Right lobe of liver (tissue), 6 donors: ENCODE measurements at places on chromosomes 3 and 15.

DNA sequence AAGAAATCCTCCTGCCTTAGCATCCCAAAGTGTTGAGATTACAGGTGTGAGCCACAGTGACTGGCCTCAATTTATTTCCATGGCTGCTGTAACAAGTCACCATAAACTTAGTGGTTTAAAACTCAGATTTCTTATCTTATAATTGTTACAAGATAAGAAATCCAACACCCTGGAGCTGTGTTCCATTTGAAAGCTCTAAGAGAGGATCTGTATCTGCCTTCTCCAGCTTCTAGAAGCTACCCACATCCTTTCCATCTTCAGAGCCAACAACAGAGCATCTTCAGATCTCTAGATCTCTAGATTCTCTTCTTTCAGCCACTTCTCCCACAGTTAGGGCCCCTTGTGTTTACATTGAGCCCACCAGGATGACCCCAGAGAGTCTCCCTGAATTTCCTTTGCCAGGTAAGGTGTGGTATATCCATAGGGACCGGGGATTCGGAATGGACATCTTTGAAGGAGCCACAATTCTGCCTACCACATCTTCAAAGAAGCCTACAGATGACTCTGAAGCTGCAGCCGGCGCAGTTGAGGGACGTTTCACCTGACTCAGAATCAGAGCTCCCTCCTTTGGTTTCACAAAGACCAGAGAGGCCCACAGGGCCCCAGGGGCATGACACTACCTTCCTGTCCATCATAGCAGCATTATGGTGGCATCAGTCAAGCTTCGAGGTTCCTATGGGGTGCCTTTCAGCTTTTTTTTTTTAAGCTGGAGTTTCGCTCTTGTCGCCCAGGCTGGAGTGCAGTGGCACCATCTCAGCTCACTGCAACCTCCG, 87.0 kb upstream of the IGF1R start:
- no peak for DNase-seq

DNA sequence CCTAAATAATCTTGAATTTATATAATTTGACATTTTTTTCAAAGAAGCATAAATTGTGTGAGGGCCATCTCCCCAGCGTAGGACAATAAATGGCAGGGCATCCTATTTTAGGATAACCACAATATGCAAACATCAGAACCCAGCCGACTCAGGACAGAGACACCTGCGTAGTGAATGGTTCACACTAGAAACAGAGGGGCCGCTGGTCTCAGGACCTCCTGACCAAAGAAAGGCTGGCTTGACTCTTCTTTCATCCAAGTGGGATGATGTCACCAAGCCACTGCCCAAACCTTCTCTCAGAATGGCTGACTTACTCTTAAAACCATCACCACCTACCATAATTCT, 162.1 kb downstream of the FOXP1 start:
- no peak for DNase-seq

- DNase-seq = no peak
Measured at GRCh38 chr3:87792534-87793336, 266.1 kb downstream of the CGGBP1 start.

- DNase-seq = no peak
Measured at GRCh38 chr3:114718898-114719210, 425.0 kb downstream of the TIGIT start.

- DNase-seq = no peak
Measured at GRCh38 chr15:75107516-75107907, 84.1 kb downstream of the PPCDC start.

GRCh38 chr3:111750278-111750884, 108.7 kb upstream of the PHLDB2 start:
- no peak for DNase-seq

- no peak for DNase-seq
Measured at GRCh38 chr15:79593119-79593869, 161.2 kb downstream of the MINAR1 start.

DNA sequence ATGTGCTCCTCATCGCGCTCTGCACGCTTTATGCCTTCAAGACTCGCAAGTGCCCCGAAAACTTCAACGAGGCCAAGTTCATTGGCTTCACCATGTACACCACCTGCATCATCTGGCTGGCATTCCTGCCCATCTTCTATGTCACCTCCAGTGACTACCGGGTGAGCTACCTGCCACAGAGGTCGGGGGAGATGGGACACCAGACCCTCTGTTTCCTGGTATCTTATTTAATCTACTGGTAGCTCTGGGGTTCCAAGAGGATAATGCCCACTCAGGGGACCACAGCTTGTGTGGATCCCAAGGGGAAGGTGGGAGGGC, 9.1 kb downstream of the GRM2 start:
- no peak for DNase-seq

GRCh38 chr3:97187771-97188170, 373.4 kb downstream of the EPHA6 start:
- no peak for DNase-seq

DNA sequence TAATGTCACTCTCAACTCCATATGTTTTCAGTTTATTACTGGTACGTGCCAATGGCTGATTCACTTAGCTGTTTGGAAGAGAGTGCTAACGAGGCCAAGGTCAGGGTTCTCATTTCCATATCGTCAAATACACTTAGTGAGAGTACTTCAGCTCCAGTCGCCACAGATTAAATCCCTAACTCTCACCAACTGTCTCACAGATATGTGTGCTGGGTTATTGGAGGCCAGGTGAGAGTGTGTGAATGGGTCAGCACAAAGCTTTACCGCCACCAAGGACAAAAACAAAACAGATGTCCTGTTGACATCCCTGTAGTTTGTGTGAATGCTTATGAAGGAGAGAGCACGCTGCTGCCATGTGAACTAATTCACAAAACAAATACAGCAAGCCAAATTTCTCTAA, 133.5 kb upstream of the TBL1XR1 start:
- DNase-seq = no peak

DNA sequence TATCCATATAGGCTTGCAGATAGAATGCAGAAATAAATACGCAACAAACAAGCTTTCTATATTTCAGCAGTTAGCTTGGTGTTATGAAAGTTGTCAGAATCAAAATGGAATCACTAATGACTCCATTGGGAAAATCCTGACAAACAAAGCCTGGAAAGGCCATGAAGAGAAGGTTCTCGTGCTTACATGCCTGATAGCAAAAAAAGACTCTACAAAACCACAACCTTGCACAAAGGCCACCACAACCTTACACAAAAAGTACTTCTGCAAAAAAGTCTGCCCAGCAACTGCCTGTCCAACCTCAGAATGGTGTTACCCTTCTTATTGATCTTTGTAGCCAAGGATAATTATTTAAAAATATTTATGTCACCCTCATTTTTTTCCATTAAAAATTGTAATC, 14.4 kb upstream of the PLSCR1 start:
- no peak for DNase-seq

- peak; percentile 97 for DNase-seq
Measured at GRCh38 chr15:72375846-72376581, at the start of gene HEXA. Gene HEXA, minus strand, starts transcription at chr15:72376014. Its CDS starts 42 bp downstream, at chr15:72375972.

DNA sequence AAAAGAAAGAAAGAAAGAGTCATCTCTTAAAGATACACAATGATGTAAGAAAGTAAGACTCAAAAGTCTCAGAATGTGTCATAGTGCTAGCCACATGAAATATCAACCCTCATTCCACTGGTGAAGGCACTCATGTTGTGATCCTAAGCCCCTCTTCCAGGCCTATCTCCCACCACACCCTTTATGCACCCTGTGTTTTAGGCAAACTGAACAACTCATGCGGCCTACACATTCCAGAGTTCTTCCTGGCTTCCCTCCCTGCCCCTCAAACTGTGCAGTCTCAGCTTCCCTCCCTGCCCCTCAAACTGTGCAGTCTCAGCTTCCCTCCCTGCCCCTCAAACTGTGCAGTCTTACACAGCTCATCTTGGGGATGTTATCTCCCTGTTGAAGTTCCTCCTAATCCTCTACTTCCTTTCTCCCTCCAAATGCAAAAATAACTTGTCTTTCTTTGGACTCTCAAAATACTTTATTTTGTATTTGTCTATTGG, 69.0 kb upstream of the FNDC3B start:
- no peak for DNase-seq

DNA sequence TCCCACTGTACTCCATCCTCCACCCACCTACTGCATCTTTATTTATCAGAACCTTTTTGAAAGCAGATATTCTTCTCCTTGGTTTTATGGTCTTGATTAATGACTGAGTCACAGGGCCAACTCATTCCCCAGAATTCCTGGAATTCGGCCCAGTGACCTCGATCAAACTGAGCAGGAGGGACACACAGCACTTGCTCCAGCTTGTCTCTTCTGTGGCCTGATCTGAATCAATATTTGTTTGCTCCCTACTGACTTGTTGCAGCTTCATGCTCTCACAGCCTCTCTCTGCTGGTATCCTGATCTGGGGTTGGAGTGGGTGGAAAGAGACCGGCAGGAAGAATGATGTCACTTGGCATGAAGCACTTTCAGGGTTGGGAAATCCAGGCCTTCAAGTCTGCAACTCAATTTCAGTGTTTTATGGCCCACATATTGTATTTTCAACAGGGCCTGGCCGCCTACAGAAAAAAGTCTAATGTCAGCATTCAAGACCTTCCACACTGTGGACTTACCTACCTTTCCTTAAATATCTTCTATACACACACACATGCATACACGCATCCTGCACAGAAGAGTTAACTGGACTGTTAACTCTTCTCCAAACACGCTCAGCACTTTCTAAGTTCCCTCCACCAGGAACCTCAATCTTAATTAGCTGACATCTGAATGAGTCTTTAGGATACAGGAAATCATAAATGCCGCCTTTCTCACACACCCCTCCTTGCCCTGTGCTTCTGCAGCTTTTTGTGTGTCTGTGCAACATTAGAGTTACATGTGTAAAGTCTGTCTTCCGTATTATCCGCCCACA, 4.6 kb downstream of the ANXA2 start:
- peak; percentile 79 for DNase-seq

DNA sequence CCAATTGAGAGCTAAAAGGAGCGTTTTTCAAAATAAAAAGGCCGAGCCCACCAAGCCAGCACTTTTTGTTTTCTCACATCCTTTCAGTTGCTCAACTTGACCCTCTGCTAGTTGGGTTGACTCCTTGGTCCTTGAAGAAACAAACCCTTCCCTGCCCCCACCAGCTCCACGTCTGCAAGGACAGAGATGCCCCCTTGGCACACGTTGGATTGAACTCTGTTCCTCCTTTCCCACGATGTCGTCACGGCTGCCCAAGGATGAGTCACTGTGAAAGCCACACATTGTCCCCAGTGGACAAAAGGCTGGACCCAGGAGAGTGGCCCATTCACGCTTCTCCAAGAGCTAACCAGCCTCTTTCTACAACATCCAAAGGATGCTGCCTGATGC, 43.0 kb upstream of the SPATA12 start:
- DNase-seq = no peak
